ENCODE measurements at places on chromosomes 16 and 17.

DNA sequence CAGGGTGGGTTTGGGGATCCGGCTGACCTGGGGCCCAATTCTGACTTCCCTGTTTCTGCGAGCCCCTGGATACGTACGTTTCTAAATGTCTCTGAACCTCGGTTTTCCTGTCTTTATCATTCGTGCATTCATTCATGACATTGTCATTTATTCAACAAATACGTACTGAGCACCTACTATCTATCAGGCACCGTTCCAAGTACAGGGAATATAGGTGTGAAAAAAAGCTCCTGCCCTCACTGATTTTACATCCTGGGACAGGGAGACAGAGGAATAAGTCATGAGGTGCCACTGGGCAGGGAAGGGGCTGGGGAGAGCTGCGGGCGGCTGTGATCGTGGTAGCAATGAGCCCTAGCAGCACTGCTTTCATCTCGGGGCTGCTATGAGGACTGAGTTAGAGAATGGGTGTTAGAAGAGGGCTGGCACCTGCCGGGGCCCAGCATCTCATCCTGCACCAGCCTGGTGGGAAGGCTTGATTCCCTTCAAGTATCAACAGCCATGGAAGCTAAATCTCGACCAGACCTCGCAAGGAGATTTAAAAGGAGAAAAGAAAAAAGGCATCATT is 88.3 kb upstream of the DNAH17 start:
- no peak for DNase-seq
- H3K4me3 ChIP-seq, result peak overlapping the region; percentile 0
- no peaks in the 10 kb centered on the region for H3K27me3 ChIP-seq
- peaks cover 38% of the 10 kb centered on the region for H3K4me1 ChIP-seq
- peaks cover 15% of the 10 kb centered on the region for H3K36me3 ChIP-seq

GRCh38 chr17:18950944-18951905 is 740 bp upstream of the SLC5A10 start:
- peaks cover 41% of the 10 kb centered on the region for H3K4me1 ChIP-seq
- H3K27me3 ChIP-seq, result no peaks in the 10 kb centered on the region
- no peak overlapping the region for H3K4me3 ChIP-seq
- H3K36me3 ChIP-seq, result no peaks in the 10 kb centered on the region
- no peak for DNase-seq
- no peak overlapping the region for H3K27ac ChIP-seq

- DNase-seq, result no peak
- peak overlapping the region; percentile 19 for H3K4me3 ChIP-seq
- H3K4me1 ChIP-seq, result peaks cover 59% of the 10 kb centered on the region
- H3K27ac ChIP-seq, result no peak overlapping the region
- no peaks in the 10 kb centered on the region for H3K27me3 ChIP-seq
- no peaks in the 10 kb centered on the region for H3K36me3 ChIP-seq
Observed at GRCh38 chr16:85310868-85311585, 198.8 kb upstream of the CIBAR2 start.

DNA sequence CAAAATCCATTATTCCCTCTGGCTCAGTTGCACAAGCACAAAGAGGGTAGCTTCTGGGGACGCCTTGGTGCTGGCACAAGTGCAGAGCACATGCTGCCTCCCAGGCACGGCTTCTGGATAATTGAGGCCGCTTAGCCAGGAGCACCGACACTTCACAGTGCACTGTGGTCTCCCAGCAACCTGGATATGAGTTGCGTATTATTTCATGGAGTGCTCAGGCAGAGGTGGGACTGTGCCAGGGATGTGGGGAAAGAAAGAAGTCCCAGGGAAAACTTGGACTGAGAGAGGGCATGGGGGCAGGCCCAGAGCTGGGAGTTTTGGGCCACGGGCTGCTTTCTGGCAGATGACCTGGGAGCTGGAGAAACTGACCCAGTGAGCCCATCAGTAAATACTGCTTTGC is 37.5 kb downstream of the MPRIP start:
- no peak for DNase-seq
- peaks cover 3% of the 10 kb centered on the region for H3K4me1 ChIP-seq
- peaks cover 64% of the 10 kb centered on the region for H3K36me3 ChIP-seq
- H3K27ac ChIP-seq, result no peak overlapping the region

DNA sequence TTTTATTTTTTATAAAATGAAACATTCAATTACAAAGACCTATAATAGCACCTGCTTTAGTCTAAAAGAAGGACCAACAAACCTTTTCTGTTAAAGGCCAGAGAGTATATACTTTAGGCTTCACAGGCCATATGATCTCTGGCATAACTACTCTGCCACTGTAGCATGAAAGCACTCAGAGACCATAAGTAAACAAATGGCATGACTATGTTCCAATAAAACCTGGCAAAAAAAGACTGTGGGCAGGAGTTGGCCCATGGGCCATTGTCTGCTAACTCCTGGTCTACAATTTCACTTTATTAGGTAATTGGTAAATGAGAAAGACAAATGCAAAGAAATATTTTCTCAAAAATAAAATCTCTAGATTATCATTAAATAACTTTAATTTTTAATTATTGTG is 14.9 kb downstream of the CEP112 start:
- no peak overlapping the region for H3K4me3 ChIP-seq
- H3K27me3 ChIP-seq, result no peaks in the 10 kb centered on the region
- DNase-seq, result no peak
- H3K36me3 ChIP-seq, result no peaks in the 10 kb centered on the region

GRCh38 chr16:17633181-17633951 is 162.6 kb upstream of the XYLT1 start:
- H3K4me1 ChIP-seq, result no peaks in the 10 kb centered on the region
- H3K27ac ChIP-seq, result no peak overlapping the region
- H3K36me3 ChIP-seq, result no peaks in the 10 kb centered on the region
- no peak for DNase-seq

- DNase-seq, result no peak
- H3K4me1 ChIP-seq, result no peaks in the 10 kb centered on the region
- no peak overlapping the region for H3K4me3 ChIP-seq
- no peak overlapping the region for H3K27ac ChIP-seq
Observed at GRCh38 chr17:9424071-9424640, 151.5 kb downstream of the STX8 start.

- peaks cover 4% of the 10 kb centered on the region for H3K4me1 ChIP-seq
- no peak for DNase-seq
- no peak overlapping the region for H3K4me3 ChIP-seq
- H3K36me3 ChIP-seq, result no peaks in the 10 kb centered on the region
- no peaks in the 10 kb centered on the region for H3K27me3 ChIP-seq
Observed at GRCh38 chr17:79965806-79966205, 69.9 kb downstream of the TBC1D16 start.

DNA sequence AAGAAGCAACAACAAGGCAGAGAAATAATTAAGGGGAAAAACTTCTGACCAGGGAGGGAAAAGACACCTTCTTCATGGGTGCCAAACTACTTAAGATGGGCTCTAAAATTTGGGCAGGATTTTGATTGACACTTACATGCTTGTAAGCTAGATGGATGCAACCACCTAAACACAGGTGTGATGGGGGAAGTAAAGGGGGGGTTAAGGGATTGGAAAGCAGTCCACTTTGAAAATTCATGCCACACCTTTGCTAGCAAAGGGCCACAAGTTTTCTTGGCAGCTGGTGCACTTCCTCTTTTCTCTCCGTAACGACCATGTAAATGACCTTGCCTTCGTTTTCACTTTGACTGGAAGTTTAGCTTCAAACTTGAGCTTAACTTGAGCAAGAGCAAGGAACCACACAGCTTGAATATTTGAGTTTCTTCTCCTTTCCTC is 14.3 kb upstream of the PRKAR1A start:
- H3K4me3 ChIP-seq, result peak overlapping the region; percentile 21
- no peak for DNase-seq
- no peaks in the 10 kb centered on the region for H3K27me3 ChIP-seq
- H3K4me1 ChIP-seq, result peaks cover 12% of the 10 kb centered on the region

DNA sequence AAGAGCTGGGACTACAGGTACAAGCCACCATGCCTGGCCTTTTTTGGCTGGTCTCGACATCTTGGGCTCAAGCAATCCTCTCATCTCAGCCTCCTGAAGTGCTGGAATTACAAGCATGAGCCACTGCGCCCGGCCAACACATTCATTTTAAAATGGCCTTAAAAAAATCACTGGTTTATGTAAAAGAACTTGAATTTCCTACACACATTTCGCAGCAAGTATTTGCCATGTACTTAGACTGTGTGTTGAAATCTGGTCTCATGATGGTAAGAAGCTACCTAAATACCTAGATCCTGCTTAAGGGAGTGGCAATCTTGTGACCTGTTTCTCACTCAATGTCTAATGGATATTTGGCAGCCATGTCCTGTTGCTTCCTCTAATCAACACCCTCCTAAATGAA is 8.5 kb upstream of the CYTH1 start:
- H3K4me1 ChIP-seq, result peaks cover 87% of the 10 kb centered on the region
- peaks cover 45% of the 10 kb centered on the region for H3K36me3 ChIP-seq
- no peaks in the 10 kb centered on the region for H3K27me3 ChIP-seq
- DNase-seq, result no peak

GRCh38 chr17:77803726-77804125 is 154.8 kb upstream of the TNRC6C start:
- H3K27ac ChIP-seq, result no peak overlapping the region
- DNase-seq, result no peak
- peaks cover 2% of the 10 kb centered on the region for H3K4me1 ChIP-seq

DNA sequence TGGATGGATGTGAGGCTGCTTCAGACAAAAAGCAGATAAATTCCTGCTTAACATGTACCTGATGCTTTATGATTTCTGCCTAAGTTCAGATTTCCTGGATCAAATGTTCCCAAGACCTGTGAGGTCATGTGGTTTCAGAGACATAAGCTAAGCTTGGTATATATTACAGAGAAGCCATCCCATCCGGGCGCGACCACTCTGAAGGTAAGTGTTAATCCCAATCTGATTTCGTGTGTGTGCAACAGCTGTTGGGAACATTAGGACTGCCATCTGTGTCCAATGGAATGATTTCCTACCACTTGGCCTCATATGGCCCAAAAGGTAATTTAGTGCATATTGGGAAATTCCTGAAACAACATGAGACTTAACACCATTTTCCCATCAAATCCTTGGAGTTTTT is 199.1 kb downstream of the HS3ST3B1 start:
- H3K27ac ChIP-seq, result no peak overlapping the region
- H3K36me3 ChIP-seq, result no peaks in the 10 kb centered on the region
- no peak overlapping the region for H3K4me3 ChIP-seq
- H3K4me1 ChIP-seq, result no peaks in the 10 kb centered on the region
- no peak for DNase-seq

- peak; percentile 87 for DNase-seq
- H3K27ac ChIP-seq, result peak overlapping the region; percentile 94
- no peaks in the 10 kb centered on the region for H3K27me3 ChIP-seq
- H3K4me1 ChIP-seq, result peaks cover 80% of the 10 kb centered on the region
Observed at GRCh38 chr16:27237219-27238015, 31.2 kb downstream of the NSMCE1 start.

- peak overlapping the region; percentile 20 for H3K4me3 ChIP-seq
- no peaks in the 10 kb centered on the region for H3K36me3 ChIP-seq
- H3K27me3 ChIP-seq, result no peaks in the 10 kb centered on the region
- H3K4me1 ChIP-seq, result peaks cover 42% of the 10 kb centered on the region
- H3K27ac ChIP-seq, result no peak overlapping the region
- peak; percentile 70 for DNase-seq
Observed at GRCh38 chr17:82031885-82032627, 578 bp downstream of the RAC3 start.

- DNase-seq, result no peak
- H3K4me3 ChIP-seq, result no peak overlapping the region
- peaks cover 6% of the 10 kb centered on the region for H3K36me3 ChIP-seq
- H3K27ac ChIP-seq, result no peak overlapping the region
Observed at GRCh38 chr17:2926019-2926650, 129.9 kb downstream of the RAP1GAP2 start.

GRCh38 chr17:2056206-2057174 is 1.6 kb downstream of the HIC1 start:
- H3K27ac ChIP-seq, result no peak overlapping the region
- H3K4me3 ChIP-seq, result peak overlapping the region; percentile 28
- peak; percentile 49 for DNase-seq
- peaks cover 10% of the 10 kb centered on the region for H3K36me3 ChIP-seq
- H3K4me1 ChIP-seq, result peaks cover 68% of the 10 kb centered on the region
